ENCODE measurements at places on chromosomes 16 and 17. TPM values are rescaled to one million over a fixed set of nuclear protein-coding genes. Genes with fewer than 3 reads are reported as not detected.

KCNJ18 gene
- not detected for total RNA-seq

CETP gene
- total RNA-seq = not detected

PIK3R6 gene
- total RNA-seq = not detected

OR2C1 gene
- not detected for total RNA-seq

VMO1 gene
- total RNA-seq = 0.82 TPM

DNA sequence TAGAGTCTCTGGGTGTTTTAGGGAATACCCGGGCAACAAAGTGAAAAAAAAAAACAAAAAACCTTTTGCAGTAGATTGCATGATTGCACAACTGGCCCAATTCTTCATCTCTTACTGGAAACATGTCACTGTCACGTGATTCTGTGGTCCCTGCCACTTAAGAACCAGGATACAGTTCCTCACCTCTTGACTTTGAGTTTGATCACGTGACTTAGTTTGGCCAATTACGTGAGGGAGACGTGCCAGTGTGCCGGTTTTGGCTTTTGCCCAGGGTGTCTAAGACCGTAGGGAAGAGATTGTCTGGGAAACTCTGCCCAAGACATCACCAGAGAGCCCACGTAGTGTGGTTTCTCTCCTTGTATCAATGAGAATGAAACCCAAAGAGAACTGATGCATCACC lies 88.7 kb downstream of the GRIN2A start:
- H3K4me3 ChIP-seq = no peak overlapping the region
- no peak for DNase-seq
- H3K27me3 ChIP-seq = no peaks in the 10 kb centered on the region
- H3K27ac ChIP-seq = no peak overlapping the region
- H3K36me3 ChIP-seq = no peaks in the 10 kb centered on the region

DNA sequence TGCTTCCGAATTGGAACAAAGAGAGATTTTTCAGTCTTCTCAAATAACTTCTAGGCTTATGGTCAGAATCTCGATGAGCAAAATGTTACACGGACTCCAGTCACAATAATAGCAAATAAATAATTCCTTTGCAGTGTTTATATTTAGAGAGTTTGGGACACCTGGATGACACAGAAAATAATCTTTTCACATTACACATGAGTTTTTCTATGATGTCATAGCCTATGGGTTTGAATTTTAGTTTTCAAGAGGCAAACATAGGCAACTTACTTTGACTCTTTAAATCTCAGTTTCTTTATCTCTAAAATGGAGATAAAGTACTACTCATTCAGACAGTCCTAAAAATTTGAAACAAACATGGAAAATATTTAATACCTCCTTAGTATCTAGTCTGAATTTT lies 372.0 kb downstream of the HAPSTR1 start:
- H3K4me1 ChIP-seq = no peaks in the 10 kb centered on the region
- no peaks in the 10 kb centered on the region for H3K36me3 ChIP-seq
- H3K4me3 ChIP-seq = no peak overlapping the region

DNA sequence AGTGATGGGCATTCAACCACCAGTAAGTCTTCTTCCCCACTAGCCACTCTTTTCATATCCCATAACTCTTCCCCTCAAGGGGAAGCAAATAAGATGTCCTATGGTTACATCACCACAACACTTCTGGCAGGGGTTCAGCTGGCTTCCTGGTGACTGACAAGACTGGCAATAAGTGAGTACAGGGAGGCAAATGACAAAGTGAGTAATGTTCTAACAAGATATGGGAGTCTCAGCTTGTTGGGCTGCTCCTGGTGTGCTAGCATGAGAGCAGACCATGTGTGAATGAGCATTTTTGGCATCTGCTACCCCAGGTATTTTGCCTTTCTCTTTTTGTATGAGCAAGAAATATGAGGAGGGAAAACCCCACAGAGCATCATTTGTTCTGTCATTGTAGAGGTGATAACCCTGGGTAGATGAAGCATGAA lies 9.9 kb downstream of the TMIGD1 start:
- H3K4me3 ChIP-seq = no peak overlapping the region
- no peak overlapping the region for H3K27ac ChIP-seq
- H3K36me3 ChIP-seq = no peaks in the 10 kb centered on the region
- peaks cover 12% of the 10 kb centered on the region for H3K4me1 ChIP-seq

DNA sequence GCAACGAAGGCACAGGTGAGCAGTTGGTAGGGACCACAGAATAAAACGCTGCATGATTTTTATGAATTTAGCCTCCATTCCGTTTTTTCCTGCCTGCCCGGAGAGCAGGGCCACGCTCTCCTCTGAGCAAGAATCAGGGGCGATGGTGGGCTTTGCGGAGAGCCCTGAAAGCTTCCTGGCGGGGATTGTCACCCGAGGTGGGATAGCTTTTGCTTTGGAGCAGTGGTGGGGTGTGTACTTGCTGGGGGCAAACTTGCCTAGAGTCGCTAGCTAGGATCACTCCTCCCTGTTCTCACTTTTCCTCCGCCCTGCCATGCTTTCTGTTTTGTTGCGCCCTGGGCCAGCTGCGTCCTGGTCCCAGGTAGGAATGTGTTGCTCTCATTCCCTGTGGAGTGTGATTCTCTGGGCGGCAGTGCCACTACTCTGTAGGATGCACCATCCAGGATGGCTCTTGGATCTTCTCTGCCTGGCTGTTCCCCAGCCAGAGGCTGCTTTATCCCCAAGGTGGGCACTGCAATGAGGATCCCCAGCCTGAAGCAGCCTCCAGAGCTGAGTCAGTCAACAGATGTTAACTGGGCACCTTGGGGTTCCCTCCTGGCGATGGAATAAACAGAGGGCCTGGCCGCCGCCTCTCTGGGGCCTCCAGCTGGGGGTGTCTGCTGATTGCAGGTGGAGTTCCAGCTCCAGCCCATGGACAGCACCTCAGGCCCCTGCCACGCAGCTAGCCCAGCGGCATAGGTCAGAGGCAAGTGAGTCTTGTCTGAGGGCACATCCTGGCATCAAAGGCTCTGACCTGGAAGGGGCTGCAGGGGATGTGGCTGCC lies 360.9 kb upstream of the TNRC6C start:
- H3K36me3 ChIP-seq = no peaks in the 10 kb centered on the region
- no peak overlapping the region for H3K4me3 ChIP-seq
- peaks cover 24% of the 10 kb centered on the region for H3K4me1 ChIP-seq

DNA sequence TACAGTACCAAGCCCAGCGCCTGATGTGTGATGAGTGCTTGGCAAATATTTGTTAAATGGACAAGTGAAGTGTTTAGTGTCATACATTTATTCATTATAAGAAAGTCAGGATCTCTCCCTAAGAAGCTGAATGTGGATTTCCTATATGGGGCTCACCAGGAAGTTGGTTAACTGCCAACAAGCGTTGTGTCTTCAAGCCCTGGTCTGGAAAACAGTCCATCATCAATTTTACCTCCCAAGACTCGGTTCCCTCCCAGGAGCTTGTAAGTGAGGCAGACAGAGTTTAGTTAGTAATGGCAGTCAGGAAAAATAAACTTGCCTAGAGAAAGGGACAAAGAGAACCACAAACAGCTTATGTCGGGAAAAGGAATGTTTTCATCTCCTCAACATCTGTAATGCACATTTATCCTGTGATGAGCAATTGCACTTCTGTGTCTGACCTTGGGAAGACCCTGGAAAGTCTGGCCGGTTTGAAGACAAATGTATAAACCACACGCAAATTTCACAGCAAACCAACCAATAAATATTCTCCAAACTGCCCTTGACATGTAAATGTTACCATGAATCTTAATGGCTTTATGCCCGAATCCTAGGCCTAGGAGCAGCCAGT lies 28.3 kb downstream of the C16orf95 start:
- H3K27ac ChIP-seq = no peak overlapping the region
- H3K27me3 ChIP-seq = no peaks in the 10 kb centered on the region
- no peak overlapping the region for H3K4me3 ChIP-seq
- H3K36me3 ChIP-seq = peaks cover 12% of the 10 kb centered on the region

- peaks cover 5% of the 10 kb centered on the region for H3K36me3 ChIP-seq
- H3K27me3 ChIP-seq = no peaks in the 10 kb centered on the region
- DNase-seq = no peak
- H3K4me1 ChIP-seq = peaks cover 34% of the 10 kb centered on the region
Observed at GRCh38 chr17:60524463-60525327, 1.3 kb downstream of the APPBP2 start.

- no peak overlapping the region for H3K27ac ChIP-seq
- no peak overlapping the region for H3K4me3 ChIP-seq
- no peaks in the 10 kb centered on the region for H3K36me3 ChIP-seq
- H3K27me3 ChIP-seq = no peaks in the 10 kb centered on the region
Observed at GRCh38 chr16:82935766-82936165, 309.0 kb downstream of the CDH13 start.

DNA sequence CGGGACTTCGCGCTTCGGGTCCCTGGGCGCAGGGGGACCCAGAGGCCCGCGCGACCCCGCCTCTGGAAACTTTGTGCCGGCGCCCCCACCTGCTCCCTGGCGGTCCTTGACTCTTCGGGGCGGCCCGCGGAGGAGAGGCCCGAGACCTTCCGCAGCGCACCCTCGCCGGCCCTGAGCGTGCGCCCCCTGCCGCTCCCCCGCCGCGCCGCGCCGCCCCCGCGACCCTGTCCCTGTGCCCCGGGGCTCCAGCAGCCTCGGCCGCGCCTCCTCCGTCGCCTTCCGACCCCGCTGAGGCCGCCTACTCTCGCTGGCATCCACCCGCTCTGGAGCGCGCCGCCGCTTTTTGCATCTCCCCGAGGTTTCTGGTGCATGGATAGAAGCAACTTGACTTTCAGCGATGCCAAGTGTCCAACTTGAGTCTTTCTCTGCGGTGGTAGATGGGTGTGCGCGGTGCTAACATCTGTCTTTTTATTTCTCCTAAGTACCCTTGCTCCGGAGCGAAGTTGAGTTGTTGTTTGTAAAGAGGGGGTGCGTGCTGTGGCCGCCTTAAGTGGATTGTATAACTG lies 414 bp downstream of the DUSP14 start:
- no peaks in the 10 kb centered on the region for H3K27me3 ChIP-seq
- H3K4me1 ChIP-seq = peaks cover 66% of the 10 kb centered on the region
- no peaks in the 10 kb centered on the region for H3K36me3 ChIP-seq
- peak overlapping the region; percentile 98 for H3K27ac ChIP-seq
- peak overlapping the region; percentile 90 for H3K4me3 ChIP-seq
- no peak for DNase-seq

DNA sequence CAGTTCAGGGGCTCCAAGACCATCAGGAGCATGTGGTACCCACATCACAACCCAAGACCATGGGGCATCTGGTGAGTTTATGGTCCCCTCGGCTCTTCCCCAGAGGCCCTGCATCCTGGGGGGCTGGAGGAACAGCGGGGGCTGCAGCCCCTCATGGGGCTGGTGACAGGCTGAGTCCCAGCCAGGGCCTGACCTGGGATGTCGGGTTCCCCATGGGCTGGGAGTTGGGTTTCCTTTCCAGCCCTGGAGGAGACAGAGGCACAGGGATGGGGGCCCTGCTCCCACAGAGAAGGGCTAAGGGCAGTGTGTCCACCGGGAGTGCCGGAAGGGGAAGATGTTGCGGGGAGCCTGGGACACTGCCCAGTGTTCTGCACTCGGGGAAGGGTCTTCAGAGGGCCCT lies 82.4 kb downstream of the GOSR1 start:
- no peak for DNase-seq
- H3K4me3 ChIP-seq = no peak overlapping the region
- H3K27ac ChIP-seq = no peak overlapping the region
- no peaks in the 10 kb centered on the region for H3K4me1 ChIP-seq

- DNase-seq = no peak
- H3K27ac ChIP-seq = no peak overlapping the region
- no peak overlapping the region for H3K4me3 ChIP-seq
Observed at GRCh38 chr17:49294122-49294521, 63.5 kb upstream of the PHOSPHO1 start.

Measured in chondrocyte (in vitro differentiated cells).